Endothelial cell of coronary artery (primary cell): ENCODE measurements at places on chromosomes 11 and 22. TPM values are rescaled to one million over a fixed set of nuclear protein-coding genes. Genes with fewer than 3 reads are reported as not detected.

Gene BATF2
- total RNA-seq = 0.36 and 0.75 TPM in 2 replicates

Gene TMPRSS5
- 0.18 and 0.19 TPM in 2 replicates for total RNA-seq

Gene CASP5
- total RNA-seq = 0.09 TPM in 1 of 2 replicates, not detected in the other

Gene SHISAL1
- total RNA-seq = under 0.01 and 0.09 TPM in 2 replicates

Gene CRYBB3
- not detected in 2 replicates for total RNA-seq

Gene KDM4E
- not detected in 2 replicates for total RNA-seq

Gene GGTLC2
- not detected in 2 replicates for total RNA-seq

Gene LIPT2
- 1.5 and 2.2 TPM in 2 replicates for total RNA-seq

Gene WNT7B
- under 0.01 TPM in 1 of 2 replicates, not detected in the other for total RNA-seq

Gene MS4A7
- not detected in 2 replicates for total RNA-seq

Gene MS4A4A
- total RNA-seq = not detected in 2 replicates

Gene SYCE3
- total RNA-seq = not detected in 2 replicates

Gene GAL3ST1
- total RNA-seq = under 0.01 TPM in 1 of 2 replicates, not detected in the other

Gene TRIM6
- 0.81 and 1.2 TPM in 2 replicates for total RNA-seq

Gene C22orf31
- total RNA-seq = not detected in 2 replicates

Gene RFPL3
- total RNA-seq = not detected in 2 replicates

Gene C1QTNF4
- 0.18 and 0.28 TPM in 2 replicates for total RNA-seq
